ENCODE measurements at places on chromosomes 7 and 10. TPM values are rescaled to one million over a fixed set of nuclear protein-coding genes. Genes with fewer than 3 reads are reported as not detected.

- H3K27ac ChIP-seq = peak overlapping the region; percentile 74
- H3K36me3 ChIP-seq = no peaks in the 10 kb centered on the region
- no peak overlapping the region for H3K4me3 ChIP-seq
- no peak for DNase-seq
- H3K4me1 ChIP-seq = peaks cover 25% of the 10 kb centered on the region
These were observed 62.5 kb downstream of the ABCB4 start for GRCh38 chr7:87413029-87413428.

- H3K27ac ChIP-seq = no peak overlapping the region
- peaks cover 5% of the 10 kb centered on the region for H3K4me1 ChIP-seq
- no peaks in the 10 kb centered on the region for H3K27me3 ChIP-seq
- no peaks in the 10 kb centered on the region for H3K36me3 ChIP-seq
- peak; percentile 75 for DNase-seq
- H3K4me3 ChIP-seq = no peak overlapping the region
These were observed 16.2 kb upstream of the DLD start for GRCh38 chr7:107874605-107875446.

DNA sequence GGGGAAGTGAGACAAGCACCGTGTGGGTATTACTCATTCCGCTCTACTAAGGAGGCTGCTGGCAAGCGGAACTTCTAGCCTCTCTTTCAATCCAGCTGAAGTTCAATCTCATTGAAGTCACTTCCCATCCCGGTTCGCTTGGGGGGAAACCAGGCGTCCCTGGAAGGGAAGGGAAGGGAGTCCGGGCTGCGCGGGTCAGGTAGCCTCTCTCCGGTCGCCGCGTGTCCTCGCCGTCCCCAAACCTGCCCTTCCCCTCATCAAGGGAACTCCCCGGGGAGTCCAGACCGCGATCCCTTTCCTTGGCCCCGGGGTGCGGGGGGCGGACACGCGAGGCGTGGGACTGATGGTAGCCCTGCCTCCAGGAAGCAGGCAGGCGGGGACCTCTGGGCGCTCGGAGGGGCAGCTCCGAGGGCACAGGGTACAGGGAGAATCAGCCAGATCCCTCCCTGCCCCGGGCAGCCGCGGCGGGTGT lies 598 bp upstream of the ZEB1 start:
- peak overlapping the region; percentile 94 for H3K27ac ChIP-seq
- DNase-seq = peak; percentile 75
- peak overlapping the region; percentile 96 for H3K4me3 ChIP-seq
- peaks cover 34% of the 10 kb centered on the region for H3K4me1 ChIP-seq

DENND2A gene
- total RNA-seq = 8.9 TPM

All from PC-3 (cell line).